ENCODE measurements at places on chromosomes 3 and 15.
A peak's percentile ranks its signal among the peaks of the same experiment; 100 is the strongest.

- no peak for DNase-seq
Observed at GRCh38 chr3:51386159-51386851, 1.2 kb downstream of the MANF start.

- DNase-seq: no peak
Observed at GRCh38 chr3:186826410-186826975, 16.0 kb upstream of the ADIPOQ start.

GRCh38 chr3:3851621-3852323, 52.5 kb downstream of the LRRN1 start:
- DNase-seq: no peak

GRCh38 chr15:85406916-85407315, 26.5 kb downstream of the AKAP13 start:
- no peak for DNase-seq

GRCh38 chr3:104519468-104520227, 847.1 kb upstream of the ALCAM start:
- no peak for DNase-seq

GRCh38 chr15:80441714-80442113, 37.5 kb downstream of the ARNT2 start:
- no peak for DNase-seq

DNA sequence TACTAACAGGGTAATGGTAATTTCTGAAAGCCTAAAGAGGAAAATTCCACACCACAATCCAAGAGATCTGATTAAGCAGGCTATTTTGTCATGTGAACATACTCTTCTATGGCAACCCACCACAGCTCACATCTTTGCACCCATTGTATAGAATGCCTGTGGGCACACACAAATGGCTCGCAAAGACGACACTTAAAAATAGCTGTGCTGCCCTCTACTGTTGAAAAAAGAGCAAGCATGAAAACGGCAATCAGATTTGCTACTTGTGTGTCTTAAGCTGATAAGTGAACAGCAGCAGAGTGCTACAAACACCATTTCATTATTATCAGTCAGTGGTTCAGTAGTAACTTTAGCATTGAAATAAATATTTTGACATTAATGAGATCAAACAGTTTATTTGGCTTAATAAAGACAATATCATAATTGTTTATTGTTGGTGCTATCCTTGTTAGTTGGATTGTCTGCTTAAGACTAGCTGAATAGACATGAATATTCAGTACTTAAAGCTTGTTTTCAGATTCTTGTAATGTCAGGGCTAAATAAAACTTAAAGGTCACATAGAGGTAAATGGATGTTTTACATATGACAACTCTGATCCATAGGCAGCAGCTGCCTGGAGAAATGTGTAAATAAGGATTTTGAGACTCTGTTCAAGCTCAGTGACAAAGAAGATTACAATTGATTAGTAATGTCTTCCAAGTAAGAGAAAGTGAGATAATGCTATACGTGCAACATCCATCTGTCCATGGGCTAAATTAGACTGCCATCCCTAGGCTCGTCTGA, 199.1 kb downstream of the LRRN1 start:
- DNase-seq: peak; percentile 8

DNA sequence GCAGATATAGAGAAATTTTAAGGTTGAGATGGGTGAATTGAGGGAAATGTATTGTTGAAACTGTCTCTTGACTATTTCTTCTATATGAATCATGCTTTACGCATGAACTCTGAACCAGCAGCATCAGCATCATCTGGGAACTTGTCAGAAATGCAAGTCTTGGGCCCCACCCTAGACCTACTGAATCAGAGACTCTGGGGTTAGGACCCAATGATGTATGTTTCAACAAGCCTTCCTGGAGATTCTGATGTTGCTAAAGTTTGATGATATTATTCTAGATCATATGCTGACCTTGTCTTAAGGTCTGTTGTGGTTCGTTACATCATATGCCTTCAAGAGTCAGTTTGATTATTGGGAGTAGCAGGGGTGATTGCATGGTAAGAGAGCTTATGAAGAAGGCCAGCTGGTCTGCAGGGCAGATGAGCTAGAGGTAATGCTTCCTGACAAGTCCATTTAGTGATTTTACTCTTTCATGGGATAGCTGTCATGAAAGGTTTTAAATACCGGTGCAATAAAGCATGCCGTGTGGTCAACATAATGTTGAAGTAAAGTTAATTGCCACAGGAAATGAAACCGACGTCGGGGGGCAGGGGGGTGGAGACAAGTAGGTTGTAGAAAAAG, 152.4 kb upstream of the MRPL3 start:
- no peak for DNase-seq

- DNase-seq: no peak
Observed at GRCh38 chr15:51625236-51625635, 2.7 kb upstream of the DMXL2 start.

DNA sequence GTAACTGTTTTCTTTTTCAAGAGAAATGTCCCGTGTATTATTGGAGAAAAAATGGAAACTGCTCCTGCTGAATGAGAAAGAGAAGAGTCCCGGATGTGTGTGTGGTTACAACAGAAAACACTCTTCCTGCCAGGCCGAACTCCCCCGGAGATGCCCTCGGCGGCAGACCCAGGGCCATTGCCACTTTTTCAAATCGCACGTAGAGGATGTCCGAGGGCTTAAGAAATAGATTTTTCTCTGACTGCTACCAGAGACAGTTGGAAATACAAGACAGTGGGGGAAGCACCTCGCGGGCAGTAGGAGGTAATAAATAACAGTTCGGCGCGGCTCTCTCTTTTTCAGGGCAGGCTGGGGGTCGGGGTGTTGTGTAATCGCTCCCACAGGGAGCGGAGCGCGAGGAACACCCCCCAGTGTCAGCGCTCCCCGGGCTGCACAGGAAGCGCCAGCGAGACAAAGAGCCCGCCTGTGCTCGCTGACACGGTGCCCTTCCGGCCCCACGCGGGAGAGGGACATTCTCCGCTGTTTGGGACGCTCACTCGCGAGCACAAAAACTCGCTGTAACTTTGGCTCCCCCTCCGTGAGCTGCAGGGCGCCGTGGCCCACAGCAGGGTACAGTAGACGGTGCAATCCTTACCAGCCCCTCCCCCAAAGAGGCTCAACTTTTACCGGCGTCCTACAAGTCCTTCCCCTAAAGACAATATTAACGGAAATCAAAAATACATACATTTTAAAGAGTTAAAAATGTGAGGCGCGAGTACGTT, 1.1 kb downstream of the VGLL4 start:
- DNase-seq: peak; percentile 61

GRCh38 chr3:148615382-148615781, 82.3 kb upstream of the AGTR1 start:
- no peak for DNase-seq

DNA sequence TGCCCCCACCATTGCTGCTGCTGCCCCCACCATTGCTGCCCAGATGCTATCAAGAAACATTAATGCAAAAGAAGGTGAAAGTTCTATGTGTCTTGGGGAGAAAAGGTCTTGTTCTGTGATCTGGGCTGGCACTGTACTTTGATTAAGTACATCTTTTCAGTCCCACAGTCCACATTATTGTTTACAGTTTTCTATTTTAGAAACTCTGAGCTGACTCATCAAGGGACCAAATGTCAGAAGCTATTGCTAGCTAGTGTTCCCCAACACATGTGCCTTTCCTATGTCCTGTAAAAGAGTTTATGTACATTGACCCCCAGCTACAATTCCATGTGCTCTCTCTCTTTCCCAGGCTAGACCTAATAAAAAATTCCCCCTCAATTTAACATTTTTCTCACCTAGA, 264.7 kb upstream of the NECTIN3 start:
- DNase-seq: no peak

DNA sequence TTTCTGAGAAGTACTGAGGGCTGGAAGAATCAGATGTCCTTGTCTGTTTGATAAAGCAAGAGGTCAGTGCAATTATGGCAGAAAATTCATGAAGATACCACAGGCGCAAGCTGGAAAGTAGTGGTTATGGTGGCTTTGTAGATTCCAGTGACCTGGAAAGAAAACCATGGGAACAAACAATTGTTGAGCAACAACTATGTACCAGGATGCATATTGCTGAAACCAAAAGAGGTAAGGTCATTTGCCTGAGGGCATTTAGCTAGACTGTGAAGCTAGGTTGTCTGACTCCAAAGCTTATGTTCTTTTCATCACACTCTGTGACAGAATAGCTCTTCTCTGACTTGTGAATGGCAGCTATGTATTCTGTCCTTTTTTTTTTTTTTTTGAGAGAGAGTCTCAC, 74.0 kb downstream of the B3GALNT1 start:
- DNase-seq: no peak

DNA sequence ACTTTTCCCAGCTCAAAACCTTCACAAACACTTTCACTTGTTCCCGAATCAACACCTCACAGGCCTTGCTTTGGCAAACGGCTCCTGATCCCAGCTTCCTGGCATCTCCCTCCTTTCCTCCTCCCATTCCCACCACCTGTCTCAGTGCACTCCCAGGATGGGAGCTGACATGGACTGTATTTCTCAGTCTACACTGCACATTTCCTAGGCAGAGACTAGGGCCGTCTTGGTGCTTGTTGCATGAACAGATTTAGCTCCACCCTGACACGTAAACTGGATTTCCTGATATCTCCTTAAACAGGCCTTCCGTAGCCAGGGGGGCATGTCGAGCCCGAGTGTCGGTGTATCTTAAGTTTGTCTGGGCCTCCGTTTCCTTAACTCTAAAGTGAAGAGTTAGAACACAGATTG, 790 bp upstream of the WHAMM start:
- DNase-seq: no peak

- no peak for DNase-seq
Observed at GRCh38 chr15:50458348-50459112, 34.3 kb downstream of the USP8 start.

DNA sequence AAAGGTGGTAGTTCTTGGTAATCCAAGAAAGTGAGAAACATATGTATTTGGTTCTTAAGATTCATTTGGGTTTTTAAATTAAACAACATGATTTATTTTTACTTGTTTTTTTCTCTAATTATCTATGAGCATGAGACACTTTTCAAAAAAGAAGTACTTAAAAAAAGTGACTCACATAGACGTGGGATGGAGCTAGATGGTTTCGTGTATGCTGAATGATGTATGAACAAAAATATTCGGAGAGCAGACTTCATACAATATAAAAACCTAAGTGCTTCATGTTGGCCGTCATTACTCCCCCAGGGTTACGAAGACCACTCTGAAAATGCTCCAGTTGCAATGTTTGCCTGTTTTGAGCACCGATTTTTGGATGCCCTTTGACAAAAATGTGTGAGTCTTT, 90.9 kb downstream of the RORA start:
- no peak for DNase-seq

DNA sequence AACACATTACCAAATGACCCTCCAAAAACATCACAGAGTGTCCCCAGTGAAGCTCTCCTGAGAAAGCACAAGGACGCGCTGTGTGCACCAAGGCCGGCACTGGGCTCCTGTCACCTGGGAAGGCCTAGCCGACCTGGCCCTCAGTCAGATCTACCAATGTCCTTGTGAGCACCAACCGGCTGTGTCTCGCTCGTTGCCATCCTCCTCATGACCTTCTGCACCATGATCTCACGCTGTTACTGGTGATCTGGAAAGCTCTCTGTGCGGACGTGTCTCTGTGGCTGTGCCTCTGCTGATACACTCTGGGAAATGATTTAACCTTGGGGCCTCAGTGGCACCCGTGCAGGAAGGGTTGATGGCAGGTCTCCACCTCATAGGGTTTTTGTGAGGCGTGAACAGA, 24.2 kb downstream of the ZXDC start:
- no peak for DNase-seq

GRCh38 chr3:52319921-52320595, 3.9 kb downstream of the DNAH1 start:
- DNase-seq: no peak
